Coronary artery (tissue), 2 donors: ENCODE measurements at places on chromosomes 6 and 20.

- DNase-seq = no peak
Observed at GRCh38 chr6:7502743-7503142, 38.7 kb upstream of the DSP start.

DNA sequence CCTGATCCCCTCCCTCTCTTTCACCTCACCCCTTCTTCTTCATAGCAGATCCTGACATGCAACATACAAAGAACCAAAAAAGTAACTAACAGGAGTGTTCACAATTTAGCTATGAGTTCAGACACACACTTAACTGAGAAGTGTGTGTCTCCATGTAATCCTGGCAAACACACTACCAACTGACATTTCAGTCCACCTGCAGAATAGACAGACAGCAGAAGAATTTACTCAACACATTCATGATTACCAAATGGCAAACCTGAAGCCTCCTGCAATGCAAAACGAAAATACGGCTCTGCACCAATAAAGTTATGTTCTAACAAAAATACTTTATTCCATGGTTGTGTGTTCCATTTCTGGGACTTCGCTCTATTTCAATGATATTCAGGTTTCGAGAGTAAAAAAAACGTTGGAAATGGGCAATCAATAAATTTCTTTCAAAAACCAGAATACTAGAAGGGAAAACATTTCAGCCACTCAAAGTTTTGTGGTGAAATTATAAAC, 2.6 kb downstream of the BACH2 start:
- DNase-seq = no peak

DNA sequence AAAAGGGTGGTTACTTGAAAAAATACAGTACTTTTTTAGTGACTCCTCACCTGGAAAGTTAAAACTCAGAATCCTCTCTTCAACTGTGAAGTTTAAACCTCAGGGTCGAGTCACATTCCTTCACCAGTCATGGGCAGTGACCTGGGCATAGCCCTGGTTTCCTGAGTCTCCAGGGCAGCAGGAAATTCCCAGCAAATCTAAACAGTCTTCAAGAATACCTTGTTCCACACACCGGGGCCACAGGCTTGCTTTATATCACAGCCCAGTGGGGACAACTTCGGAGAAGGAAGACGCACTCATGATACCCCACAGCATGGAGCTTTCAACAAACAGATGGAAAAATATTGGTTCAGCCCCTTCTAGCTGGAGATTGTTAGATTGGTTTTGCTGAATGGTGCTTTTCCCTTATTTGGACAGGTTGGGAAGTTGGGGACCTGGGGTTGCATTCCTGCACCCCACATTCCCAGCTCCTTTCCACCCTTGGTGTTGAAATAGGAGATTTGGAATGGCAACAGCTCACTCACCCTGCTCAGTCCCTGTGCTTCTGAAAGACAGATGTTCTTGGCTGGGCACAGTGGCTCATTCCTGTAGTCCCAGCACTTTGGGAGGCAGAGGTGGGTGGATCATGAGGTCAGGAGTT, 113.0 kb upstream of the TMEM170B start:
- no peak for DNase-seq

DNA sequence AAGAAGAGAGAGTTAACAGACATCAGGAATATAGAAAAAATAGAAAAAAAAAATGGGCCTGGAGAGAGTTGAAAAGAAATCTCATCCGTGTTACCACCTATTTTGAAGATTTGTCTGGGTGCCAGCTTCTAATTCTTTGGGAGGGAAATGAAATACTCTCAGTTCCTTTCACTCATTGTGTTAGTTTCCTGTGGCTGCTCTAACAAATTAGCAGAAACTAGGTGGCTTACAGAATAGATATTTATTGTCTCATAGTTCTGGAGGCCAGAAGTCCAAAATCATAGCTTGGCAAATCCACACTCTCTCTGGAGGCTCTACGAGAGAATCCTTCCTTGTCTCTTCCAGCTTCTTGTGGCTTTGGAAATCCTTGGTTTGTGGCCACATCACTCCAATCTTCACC, 225.1 kb upstream of the BTBD3 start:
- no peak for DNase-seq

- DNase-seq = no peak
Observed at GRCh38 chr20:43722153-43722505, 4.7 kb downstream of the GTSF1L start.
